WTC11 (cell line): ENCODE measurements at places on chromosomes 4 and X.

- no peaks in the 10 kb centered on the region; the same call in 1 of the 2 replicates for H3K27me3 ChIP-seq
- H3K27ac ChIP-seq = no peak within 1 kb of the TSS
- no peaks in the 10 kb centered on the region for H3K4me1 ChIP-seq
- peaks cover 34% of the 10 kb centered on the region for H3K36me3 ChIP-seq
- H3K4me3 ChIP-seq = no peak within 1 kb of the TSS
These were observed at the start of gene SMIM31 for GRCh38 chr4:164753873-164754488. TSS of gene SMIM31 (plus strand) at chr4:164754131. CDS start at chr4:164770444, 16,313 bp downstream.

GRCh38 chrX:130746709-130747342 is 156.2 kb downstream of the ENOX2 start:
- H3K4me1 ChIP-seq = no peaks in the 10 kb centered on the region
- H3K4me3 ChIP-seq = no peak overlapping the region
- no peak for DNase-seq
- no peak overlapping the region for H3K27ac ChIP-seq
- no peaks in the 10 kb centered on the region for H3K36me3 ChIP-seq
- no peaks in the 10 kb centered on the region for H3K27me3 ChIP-seq

DNA sequence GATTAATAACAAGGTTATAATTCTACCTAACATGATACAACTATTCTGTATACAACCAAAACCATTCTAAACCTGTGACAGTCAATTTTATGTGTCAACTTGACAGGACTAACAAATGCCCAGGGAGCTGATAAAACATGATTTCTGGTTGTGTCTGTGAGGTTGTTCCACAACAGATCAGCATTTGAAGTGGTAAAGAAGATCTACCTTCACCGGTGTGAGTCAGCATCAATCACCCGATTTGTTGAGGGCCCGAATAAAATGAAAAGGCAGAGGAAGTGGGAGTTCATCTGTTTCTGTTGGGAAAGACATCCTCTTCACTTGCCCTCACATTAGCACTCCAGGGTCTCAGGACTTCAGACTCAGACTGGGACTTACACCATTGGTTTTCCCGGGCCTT is 187.9 kb downstream of the MAB21L2 start:
- H3K4me3 ChIP-seq = no peak overlapping the region
- no peaks in the 10 kb centered on the region for H3K36me3 ChIP-seq
- no peak overlapping the region for H3K27ac ChIP-seq
- no peak for DNase-seq
- H3K4me1 ChIP-seq = no peaks in the 10 kb centered on the region
- H3K27me3 ChIP-seq = no peaks in the 10 kb centered on the region

DNA sequence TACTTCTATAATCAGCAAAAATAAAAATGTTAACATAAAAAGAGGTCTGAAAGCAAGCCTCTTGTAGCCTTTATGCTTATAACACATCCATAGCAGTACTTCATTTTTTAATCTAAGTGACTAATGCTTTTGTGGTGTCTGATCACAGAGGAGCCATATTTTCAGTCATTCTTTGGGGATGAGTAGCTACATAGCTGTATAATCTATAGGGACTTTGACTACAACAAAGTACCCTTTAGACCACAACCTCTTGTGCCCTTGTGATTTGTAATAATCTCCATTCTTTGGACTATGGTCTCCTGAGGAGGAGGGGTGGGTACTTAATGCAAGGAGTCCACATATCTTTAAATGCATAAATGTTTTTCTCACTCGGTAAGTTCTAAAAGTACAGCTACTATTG is 9.6 kb downstream of the DRP2 start:
- no peak for DNase-seq
- no peaks in the 10 kb centered on the region for H3K27me3 ChIP-seq
- no peak overlapping the region for H3K4me3 ChIP-seq
- no peak overlapping the region for H3K27ac ChIP-seq
- peaks cover 5% of the 10 kb centered on the region for H3K4me1 ChIP-seq
- H3K36me3 ChIP-seq = no peaks in the 10 kb centered on the region

DNA sequence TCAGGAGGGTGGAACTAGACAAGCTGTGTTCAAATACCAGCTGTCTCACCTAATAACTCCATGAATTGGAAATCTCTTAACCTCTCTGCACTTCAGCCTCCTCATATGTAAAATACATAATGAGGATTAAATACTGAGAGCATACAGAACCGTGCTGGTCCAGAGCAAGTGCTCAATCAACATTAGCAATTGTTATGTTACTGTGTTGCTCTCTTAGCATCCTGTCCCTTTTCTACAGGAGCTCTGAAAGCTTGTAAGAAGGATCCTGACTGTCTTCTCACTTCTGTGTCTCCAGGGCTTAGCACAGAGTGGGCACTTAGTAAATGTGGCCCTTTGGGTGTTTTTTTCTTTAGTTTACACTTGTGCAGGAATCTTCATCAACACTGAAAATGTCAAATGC is 1456.1 kb upstream of the IGFBP7 start:
- H3K4me3 ChIP-seq = no peak overlapping the region
- H3K27me3 ChIP-seq = no peaks in the 10 kb centered on the region; the same call in 1 of the 2 replicates

DNA sequence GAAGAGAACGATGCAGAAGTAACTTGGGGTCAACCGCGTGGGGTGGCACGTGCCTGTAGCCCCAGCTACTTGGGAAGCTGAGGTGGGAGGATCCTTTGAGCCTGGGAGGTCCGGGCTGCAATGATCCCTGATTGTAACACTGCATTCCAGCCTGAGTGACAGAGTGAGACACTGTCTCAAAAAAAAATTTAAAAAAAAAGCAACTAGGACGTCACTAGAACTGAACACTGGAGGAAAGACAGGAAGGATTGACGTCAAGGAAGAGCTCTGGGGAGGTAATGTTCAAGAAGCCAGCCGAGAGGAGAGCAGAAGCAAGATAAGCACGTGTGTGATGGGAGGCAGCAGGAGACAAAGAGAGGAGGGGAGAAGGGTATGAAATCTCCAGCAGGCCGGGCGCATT is 28.7 kb downstream of the S100G start:
- no peak overlapping the region for H3K27ac ChIP-seq
- no peak for DNase-seq
- H3K4me3 ChIP-seq = no peak overlapping the region
- no peaks in the 10 kb centered on the region for H3K4me1 ChIP-seq

GRCh38 chrX:100274916-100275315 is 135.2 kb downstream of the PCDH19 start:
- no peak overlapping the region for H3K4me3 ChIP-seq
- H3K36me3 ChIP-seq = no peaks in the 10 kb centered on the region
- no peaks in the 10 kb centered on the region for H3K27me3 ChIP-seq
- DNase-seq = no peak
- H3K27ac ChIP-seq = no peak overlapping the region
